ENCODE measurements at places on chromosomes 3 and 15.

DNA sequence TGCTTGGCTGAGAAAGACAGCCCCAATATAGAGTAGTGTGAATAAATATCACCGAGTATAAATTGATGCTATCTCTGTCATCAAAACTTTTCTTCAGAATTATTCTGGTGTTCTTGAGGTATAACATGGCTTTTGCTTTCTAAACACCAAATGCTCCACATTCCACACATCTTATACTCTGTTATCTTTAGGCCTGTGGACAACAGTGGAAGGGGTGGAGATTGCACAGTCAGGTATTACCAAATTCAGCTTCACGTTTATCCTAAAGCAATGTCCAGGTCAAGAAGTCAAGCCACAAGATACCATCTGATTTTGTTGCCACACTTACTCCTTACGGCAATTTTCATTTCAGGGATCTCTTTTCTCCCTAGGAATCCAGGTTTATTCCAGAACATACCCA is 394.8 kb downstream of the SI start:
- no peak for DNase-seq

DNA sequence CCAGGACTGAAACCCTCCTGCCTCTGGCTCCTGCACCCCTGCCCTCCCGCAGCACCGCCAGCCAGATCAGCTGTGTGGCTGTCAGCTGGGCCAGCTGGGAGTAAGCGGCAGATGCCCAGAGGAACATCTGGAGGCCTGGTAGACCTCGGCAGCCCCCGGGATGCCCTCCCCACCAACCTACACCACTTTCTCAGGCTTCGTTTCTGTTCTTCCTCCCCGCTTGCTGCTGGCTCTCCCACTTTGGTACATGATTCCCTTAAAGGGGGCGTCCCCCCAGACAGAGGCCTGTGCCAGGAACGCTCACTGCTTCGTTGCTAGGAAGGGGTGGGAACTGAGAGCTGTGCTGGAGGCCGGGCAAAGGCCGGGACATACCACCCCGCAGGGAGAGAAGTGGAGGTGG is 91.4 kb upstream of the RPL32 start:
- DNase-seq = no peak

DNA sequence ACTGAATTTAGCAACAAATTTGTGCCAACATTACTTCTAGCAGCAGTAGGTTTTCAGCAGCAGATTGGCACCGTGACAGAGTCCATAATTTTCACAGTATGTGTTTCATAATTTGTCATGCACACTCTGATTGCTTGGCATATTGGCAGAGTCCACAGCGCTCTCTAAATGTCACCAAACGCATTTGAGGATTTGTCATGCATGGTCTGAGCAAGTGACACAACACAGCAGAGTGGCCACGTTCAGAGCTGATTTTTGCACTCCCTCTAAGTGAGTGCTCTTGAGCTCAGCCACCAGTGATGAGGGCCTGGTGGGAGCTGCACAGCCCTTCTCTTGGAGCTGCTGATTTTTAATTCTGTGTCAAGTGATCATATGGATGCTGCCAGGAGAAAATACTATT is 1270.8 kb downstream of the ROBO1 start:
- no peak for DNase-seq

DNA sequence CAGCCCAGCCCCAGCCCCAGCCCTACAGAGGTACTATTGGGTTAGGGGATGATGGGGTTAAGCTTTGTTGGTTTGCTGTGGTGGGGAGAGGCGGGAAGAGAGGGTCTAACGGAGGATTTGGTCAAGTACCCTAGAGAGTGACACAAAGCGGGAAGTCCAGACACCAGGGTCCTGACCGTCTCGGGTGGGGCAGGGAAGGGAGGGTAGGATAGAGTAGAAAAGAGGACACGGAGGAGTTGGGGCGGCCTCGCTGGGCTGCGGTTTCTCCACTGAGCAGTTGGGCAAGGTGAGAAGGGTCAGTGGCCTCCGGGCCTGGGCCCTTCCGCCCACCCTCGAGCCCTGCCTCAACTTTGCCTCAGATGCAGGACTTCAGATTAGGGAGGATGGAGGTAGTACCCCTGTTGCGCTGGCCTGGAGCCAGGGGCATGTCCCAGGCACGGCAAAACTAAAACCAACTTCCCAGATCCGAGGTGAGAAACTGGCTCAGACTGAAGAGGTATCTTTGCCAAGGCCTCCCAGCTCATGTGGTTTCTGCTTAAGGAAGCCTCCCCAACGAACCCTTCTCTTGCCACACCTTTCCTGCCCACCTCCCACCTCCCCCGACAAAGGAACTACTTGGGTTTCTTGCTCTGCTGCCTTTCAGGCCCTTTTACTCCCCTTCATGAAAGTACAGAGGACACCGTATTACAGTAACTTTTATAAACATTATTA is 551 bp downstream of the PML start:
- DNase-seq = no peak

DNA sequence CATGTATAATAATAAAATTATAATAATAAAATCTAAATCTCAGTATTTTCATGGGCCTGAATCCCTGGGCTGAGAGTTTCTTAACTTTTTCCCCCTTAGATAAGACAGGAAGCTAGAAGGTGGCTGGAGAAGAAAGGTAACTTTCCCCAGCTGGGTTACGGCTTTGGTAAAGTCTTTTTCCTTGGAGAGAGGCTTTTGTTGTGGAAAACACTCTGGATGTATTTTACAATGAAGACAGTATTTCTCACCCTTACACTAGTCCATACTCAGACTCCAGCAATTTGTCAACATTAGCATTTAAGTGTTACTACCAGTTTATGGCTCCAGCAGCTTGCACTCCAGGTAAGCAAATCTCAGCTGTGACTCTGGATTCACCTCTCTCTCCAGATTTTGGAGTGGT is 34.9 kb downstream of the APH1B start:
- no peak for DNase-seq

All from effector memory CD4-positive, alpha-beta T cell (primary cell).